ENCODE measurements at places on chromosomes 1 and 21.

GRCh38 chr1:223197923-223198627 is 55.0 kb upstream of the TLR5 start:
- DNase-seq: no peak

DNA sequence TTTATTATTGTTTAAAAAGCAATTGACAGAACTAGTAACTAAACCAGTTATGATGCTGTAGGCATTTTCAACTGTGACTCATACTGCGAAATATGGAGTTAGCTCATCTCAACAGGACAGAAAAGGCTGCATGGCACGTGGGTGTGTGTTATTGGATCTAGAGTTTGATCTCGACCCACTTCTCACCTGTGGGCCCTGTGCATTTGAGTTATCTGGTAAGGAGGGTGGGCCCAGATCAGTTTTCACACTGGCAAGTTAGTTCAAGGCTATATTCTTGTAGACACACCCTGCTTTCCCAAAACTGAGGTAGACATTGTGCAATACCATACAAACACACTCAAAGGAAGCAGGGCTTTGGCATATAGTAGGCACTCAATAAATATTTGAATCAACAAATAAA is 71.3 kb upstream of the PRDX6 start:
- DNase-seq: no peak

GRCh38 chr1:39082811-39083576 is 56.8 kb downstream of the NDUFS5 start:
- DNase-seq: no peak

DNA sequence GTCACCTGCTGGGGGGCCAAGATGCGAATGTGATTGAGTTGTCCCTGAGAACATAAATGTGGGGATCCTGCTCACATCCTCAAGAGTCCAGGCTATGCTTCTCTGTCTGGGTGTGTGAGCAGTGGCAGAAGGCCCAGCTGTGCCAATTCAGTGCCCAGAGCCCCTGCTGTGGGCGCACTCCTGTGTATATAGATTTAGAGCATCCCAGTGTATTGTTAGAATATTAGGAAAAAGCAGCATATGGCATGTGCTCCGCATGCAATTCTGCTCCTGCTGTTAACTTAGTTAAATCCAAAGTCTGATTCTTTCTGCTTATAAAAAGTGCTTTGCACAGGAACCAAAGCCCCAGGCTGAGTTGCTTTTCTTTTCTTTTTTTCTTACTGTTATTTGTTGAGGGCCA is 37.8 kb downstream of the FAM78B start:
- DNase-seq: no peak

DNA sequence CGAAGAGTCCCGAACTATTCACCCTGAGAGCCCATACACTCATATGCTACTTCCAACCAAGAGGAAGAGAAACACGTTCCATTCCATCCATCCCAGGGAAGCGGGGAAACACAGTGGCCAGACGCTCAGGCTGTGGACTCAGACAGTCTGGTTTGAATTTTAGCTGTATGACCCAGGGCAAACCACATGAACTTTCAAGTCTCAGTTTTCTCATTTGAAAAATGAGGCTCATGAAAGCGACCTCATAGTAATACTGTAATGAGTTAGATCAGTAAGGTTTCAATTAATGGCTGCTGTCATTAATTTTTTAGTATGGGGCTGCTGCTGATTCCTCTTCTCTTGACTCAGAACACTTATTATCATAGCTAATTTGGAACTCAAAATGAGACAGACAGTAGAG is 1.5 kb downstream of the FCRL4 start:
- no peak for DNase-seq

DNA sequence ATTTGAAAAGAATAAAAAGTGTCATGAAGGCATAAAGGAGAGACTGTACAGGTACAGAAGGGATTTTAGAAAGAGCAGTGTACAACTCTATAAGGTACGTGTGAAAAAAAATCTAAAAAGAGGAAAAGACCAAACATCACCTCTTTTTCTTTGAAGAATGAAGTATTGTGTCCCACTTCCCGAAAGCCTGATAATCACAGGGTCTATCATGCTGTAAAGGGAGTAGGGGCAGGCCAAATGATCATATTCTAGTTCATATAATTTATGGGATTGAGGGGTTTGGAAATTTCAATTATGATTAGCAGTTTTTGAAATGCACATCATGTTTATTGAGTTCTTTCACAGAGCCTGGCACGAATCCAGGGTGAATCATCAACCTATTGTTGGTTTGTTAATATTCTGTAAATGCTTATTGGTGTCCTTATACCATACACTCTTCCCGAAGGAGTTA is 910 bp upstream of the RERE start:
- DNase-seq: no peak

DNA sequence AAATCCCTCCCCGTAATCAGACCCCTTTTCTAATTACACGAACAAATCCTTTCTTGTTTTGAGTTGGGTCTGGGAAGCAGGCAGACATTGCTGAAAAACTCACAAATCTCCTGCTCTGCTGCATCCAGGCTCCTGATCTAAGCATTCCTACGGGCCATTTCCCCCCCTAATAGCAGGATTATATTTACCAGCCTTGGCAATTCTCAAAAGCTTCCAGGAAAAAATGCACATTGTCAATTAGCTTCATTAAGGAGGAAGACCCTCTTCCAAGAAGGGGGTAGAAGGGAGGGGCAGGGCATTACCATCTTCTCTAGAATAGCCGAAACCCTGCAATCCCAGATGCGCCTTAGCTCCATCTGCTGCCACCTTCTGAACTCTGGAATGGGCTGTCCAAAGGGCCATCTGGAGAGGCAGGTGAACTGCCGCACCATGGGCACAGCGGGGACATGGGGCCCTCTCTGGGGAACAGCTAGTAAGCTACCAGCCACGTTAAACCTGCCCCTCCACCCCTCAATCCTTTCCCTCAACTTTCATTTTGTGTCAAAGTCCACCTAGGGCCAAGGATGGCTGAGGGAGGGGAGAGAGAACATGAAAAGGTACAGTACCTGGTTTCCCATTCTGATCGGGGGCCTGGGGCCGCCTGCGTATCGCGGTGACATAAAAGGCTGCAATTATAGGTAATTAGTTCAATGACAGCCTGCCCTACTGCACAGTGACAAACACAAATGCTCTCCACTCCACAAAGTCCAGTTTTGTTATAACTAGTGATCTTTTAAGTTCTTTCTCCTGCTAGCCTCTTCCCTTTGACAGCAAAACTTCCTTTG is 56.8 kb downstream of the MRPL37 start:
- DNase-seq: peak; percentile 84

DNA sequence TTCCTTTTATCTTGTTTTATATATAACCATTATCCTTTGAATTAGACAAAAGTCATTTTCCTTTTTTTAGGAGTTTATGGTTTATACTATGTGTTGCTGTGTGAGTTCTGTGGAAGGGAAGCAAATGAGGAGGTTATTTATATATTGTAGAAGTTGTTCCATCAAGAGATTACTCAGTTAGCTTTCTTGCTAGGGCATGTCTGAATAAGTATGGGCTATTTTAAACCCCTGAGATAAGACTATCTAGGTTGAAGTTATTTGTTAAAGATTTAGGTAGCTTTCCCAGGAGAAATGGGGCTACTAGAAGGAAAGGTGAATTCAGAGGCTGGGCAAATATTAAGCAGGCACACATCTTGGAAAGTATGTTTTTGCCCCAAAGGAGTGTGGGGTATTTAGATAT is 16.1 kb upstream of the VAMP4 start:
- DNase-seq: no peak

DNA sequence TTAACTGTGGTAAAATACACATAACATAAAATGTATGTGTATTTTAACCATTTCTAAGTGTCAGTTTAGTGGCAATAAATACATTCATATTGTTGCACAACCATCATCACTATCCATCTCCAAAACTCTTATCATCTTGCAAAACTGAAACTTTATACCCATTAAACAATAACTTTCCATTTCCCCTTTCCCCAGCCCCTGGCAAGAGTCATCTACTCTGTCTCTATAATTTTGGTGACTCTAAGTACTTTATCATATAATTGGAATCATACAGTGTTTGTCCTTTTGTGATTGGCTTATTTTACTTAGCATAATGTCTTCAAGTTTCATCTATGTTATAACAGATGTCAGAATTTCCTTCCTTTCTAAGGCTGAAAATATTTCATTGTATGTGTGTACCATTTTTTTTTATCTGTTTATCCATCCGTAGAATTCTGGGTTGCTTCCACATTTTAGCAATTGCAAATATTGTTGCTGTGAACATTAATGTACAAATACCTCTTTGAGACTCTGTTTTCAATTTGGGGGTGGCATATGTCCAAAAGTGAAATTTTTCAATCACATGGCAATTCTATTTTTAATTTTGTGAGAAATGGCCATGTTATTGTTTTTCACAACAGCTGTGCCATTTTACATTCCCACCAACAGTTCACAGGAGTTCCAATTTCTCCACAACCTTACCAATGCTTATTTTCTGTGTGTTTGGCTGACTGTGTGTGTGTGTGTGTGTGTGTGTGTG is 153.9 kb upstream of the GORAB start:
- no peak for DNase-seq

GRCh38 chr1:22915816-22916470 is 56.7 kb downstream of the LACTBL1 start:
- DNase-seq: peak; percentile 85

- no peak for DNase-seq
Measured at GRCh38 chr1:175188936-175189335, 3.6 kb downstream of the KIAA0040 start.

GRCh38 chr1:172699111-172699510 is 40.2 kb downstream of the FASLG start:
- no peak for DNase-seq

DNA sequence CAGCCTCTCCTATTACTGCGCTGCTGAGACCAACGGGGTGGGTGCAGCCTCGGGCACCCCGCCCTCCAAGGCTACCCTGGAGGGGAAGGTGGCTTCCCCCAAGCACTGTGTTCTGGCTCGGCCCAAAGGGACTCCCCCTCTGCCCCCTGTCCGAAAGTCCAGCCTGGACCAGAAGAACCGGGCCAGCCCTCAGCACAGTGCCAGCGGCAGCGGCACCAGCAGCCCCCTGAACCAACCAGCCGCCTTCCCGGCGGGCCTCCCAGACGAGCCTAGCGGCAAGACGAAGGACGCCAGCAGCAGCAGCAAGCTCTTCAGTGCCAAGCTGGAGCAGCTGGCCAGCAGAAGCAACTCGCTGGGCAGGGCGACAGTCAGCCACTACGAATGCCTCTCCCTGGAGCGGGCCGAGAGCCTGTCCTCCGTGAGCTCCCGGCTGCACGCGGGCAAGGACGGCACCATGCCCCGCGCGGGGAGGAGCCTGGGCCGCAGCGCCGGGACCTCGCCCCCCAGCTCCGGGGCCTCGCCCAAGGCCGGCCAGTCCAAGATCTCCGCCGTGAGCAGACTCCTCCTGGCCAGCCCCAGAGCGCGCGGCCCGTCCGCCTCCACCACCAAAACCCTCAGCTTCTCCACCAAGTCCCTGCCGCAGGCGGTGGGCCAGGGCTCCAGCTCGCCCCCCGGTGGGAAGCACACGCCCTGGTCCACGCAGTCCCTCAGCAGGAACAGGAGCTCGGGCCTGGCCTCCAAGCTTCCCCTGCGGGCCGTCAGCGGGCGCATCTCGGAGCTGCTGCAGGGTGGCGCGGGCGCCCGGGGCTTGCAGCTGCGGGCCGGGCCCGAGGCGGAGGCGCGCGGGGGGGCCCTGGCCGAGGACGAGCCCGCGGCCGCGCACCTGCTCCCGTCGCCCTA is 533.1 kb downstream of the KIF26B start:
- no peak for DNase-seq

- DNase-seq: peak; percentile 73
Measured at GRCh38 chr1:28249013-28249865, 10.1 kb upstream of the SESN2 start.

DNA sequence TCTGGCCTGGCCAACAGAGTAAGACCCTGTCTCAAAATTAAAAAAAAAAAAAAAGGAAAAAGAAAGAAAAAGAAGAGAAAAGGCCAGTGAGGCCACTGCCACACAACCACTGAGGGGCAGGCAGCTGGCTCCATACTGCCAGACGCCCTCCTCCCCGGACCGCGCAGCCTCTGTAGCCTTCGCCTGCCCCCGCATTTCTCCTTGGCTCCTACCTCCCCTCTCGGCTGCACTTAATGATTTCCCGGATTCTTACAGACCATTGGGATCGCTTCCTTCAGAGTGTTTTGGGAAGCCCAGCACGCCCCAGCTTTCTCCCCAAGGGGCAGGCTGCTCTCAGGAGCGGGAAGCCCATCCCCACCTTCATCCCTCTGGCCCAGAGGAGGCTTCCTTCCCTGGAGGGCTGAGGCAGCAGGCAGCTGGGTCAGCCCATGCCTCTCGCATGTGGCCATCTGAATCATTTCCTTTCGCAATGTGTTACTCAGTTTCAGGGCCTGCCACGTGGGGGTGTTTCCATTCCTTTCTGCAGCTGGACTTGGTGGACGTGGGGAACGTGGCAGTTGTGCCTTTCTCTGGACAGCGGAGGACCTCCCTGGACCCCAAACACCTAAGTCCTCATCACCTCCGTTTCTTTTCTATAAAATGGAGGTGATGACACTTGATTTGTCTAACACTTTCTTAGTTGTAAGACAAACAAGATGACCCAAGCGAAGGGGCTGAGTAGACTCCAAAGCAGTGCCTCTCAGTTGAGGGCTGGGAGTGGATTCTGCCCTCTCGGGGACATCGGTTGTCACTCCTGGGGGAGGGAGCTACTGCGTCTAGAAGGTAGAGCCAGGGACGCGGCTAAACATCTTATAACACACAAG is 2.3 kb downstream of the SLC2A5 start:
- no peak for DNase-seq

DNA sequence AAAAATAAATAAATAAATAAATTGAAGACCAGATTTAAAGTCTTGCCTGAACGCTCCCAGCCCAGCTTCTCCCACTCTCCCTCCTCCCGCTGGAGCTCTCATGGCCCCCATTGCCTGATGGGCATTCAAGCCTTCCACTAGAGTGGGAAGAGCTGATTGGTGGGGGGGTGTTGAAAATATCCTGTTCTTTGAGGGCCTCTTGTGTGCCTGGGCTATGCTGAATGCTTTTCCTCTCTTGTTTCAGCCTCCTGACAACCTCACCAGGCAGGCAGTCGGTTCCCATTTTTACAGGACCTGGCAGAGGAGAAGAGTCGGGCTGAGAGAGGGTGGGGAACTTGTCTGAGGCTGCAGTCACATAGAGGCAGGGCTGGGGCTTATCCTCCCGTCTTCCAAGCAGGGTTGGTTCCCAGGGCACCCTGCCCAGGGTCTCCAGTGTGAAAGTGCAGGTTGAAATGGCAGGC is 59.2 kb upstream of the SSBP3 start:
- DNase-seq: no peak

- peak; percentile 39 for DNase-seq
Measured at GRCh38 chr1:53956308-53957168, 10.4 kb downstream of the LRRC42 start.

GRCh38 chr1:186183970-186184628 is 191.0 kb downstream of the TPR start:
- DNase-seq: no peak

GRCh38 chr1:19811206-19811851 is 3.8 kb downstream of the RNF186 start:
- peak; percentile 75 for DNase-seq

GRCh38 chr1:26541816-26542711 is 12.5 kb downstream of the RPS6KA1 start:
- peak; percentile 73 for DNase-seq

GRCh38 chr1:79496129-79496528 is 489.6 kb upstream of the ADGRL4 start:
- DNase-seq: no peak

- DNase-seq: no peak
Measured at GRCh38 chr1:41025979-41026819, 4.7 kb upstream of the SLFNL1 start.

- DNase-seq: no peak
Measured at GRCh38 chr1:62368989-62369388, 49.8 kb upstream of the KANK4 start.

All from WERI-Rb-1 (cell line).